ENCODE measurements at places on chromosomes 3 and 15. TPM values are rescaled to one million over a fixed set of nuclear protein-coding genes. Genes with fewer than 3 reads are reported as not detected.

GRCh38 chr3:59572106-59572505, 522.3 kb upstream of the CFAP20DC start:
- no peak for DNase-seq

GRCh38 chr3:171221104-171221503, 194.6 kb upstream of the SLC2A2 start:
- DNase-seq, result no peak

- no peak for DNase-seq
These were observed 302.9 kb upstream of the RASGRP1 start for GRCh38 chr15:38867556-38867955.

- DNase-seq, result no peak
These were observed 5.9 kb downstream of the DPH6 start for GRCh38 chr15:35540021-35540420.

GRCh38 chr3:5010706-5011554, 31.7 kb downstream of the BHLHE40 start:
- no peak for DNase-seq

DNA sequence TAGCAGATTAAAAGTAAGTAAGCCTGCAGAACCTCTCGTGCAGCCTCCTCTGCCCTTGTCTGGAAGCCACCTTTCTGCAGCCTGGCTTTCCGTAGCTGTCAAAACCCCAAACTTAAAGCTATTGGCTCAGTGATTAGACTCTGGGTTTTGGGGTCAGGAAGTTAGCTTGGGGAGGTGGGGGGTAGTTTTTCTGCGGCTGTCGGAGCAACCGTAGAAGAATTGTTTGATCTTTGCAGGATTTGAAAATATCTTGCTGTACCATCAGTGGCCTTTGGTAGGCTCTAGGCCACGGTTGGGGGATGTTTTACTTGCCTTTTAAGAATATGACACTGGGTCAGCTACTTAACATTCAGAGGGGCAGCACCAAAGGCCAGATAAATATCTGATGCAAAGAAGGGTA, 88.4 kb upstream of the RASGRP1 start:
- peak; percentile 73 for DNase-seq

GRCh38 chr3:41137686-41138111, 61.6 kb upstream of the CTNNB1 start:
- no peak for DNase-seq

- no peak for DNase-seq
These were observed 435.0 kb upstream of the ATP10A start for GRCh38 chr15:26298010-26298658.

- no peak for DNase-seq
These were observed 1.7 kb upstream of the NME9 start for GRCh38 chr3:138331143-138331894.

GRCh38 chr3:160486459-160486869, 36.9 kb upstream of the TRIM59 start:
- no peak for DNase-seq

GRCh38 chr3:197906850-197907187, 43.2 kb upstream of the RPL35A start:
- no peak for DNase-seq

GRCh38 chr3:113977822-113978221, 30.0 kb downstream of the ZDHHC23 start:
- no peak for DNase-seq

DNA sequence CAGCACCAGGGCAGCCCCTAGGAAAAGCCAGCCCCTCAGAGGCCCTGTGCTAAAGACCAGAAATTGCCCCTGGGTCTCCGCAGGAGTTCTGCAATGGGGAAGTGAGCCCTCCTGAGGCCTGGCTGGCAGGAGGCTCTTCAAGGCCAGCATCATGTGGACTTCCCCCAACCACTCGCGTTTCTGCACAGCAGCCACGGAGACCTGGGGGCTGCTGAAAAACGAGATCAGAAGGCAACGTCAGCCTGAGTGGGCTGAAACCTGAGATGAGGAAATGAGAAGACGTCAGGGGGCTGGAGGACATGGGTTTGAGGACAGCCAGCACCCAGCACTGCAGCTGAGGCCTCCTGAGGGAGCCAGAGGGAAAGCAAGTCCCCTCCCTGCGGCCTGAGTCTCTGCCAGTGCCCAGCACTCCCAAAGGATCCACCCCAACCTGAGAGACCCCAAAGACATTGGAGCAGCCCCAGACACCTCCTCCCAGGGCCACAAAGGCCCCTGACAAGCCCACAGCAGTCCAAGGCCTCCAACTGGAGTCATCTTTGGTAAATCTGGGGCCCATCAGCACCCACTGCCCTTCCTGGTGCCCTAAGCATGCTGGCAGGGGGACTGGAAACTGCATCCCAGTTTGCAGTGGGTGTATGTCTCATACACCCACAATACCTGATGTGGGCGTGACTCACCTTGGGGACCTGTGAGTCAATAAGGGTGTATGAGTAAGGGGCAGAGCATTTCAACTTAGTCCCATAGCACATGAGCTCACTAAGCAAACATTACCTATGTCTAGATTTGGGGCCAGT, 29.2 kb upstream of the CYP11A1 start:
- DNase-seq, result peak; percentile 83

DNA sequence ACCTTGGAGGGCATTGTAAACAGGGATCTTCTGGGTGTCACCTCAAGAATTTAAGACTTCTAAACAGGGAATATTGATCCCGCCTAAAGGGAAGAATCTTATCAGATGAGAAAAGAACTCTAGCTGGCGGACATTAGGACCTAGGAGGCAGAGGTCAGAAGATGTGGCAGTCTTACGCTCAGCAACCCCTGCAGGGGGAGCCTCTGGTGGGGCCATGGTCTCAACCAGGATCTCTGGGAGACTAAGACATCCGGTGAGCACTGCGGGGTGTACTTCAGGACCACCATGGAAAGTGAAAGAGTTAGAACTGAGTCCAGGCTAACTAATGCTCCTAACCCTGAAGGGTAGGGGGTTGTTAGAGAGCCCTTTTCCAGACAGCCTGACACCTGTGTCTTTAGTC, 295.2 kb downstream of the VGLL3 start:
- DNase-seq, result no peak

DNA sequence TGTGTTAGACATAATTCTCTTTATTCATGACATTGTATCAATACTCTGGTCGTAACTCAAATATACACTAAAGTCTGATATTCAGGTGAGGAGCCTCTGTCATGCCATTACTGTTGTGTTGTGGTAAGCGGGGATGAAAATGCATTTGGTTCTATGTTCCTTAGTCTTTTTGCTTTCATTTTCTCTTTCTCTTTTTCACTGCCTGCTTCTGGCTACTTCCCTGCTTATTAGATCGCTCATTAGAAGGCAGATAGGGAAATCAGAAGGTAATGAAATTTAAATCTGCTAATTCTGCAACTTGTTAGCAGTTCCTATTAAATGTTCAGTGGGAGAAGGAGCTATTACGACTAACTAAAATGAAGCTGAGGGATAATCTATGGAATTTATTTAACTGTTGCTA, 345.0 kb downstream of the GRM7 start:
- DNase-seq, result no peak

DNA sequence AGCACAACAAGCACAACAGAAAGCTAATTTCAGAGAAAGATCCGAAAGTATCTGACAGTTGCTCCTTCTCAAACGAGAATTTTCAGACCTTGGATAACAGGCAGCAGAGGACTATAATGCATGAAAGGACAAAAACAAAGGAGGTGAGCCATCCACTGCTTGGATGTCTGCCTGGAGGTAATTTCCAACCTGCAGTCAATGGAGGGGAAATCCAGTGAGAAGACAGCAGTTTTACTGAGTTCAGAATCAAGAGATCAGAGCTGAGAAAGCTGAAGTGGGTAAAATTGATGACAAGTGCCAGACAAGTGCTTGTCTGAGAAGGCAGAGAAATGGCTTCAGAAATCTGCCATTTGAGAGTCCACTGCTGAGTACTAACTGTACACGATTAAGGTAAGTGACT, 22.1 kb downstream of the UBE3A start:
- no peak for DNase-seq

GRCh38 chr3:158350971-158351370, 220.0 kb upstream of the MLF1 start:
- no peak for DNase-seq

GRCh38 chr15:71747128-71748083, 62.9 kb upstream of the NR2E3 start:
- DNase-seq, result no peak

DNA sequence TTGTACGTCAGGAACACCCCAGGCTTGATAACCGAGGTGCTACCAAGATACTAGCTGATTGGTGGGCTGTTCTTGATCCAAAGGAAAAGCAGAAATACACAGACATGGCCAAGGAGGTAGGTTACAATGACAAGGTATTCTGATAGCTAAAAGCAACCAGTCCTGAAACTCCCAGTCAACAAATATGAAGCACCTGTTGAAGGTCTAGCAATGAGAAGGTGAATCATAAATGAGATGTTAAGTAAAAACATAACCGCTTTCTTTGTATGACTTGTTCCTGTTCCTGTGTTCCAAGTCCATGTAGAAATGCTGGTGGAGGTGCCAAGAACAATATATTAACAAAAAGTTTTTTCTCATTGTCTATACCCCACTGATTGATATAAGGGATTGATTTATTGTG, 194.0 kb downstream of the BBX start:
- DNase-seq, result no peak

- no peak for DNase-seq
These were observed 175.6 kb upstream of the MLF1 start for GRCh38 chr3:158395421-158395820.

TMEM108 gene
- total RNA-seq, result not detected

KBTBD13 gene
- total RNA-seq, result not detected

GOLGA6A gene
- total RNA-seq, result not detected

FOXB1 gene
- 0.53 TPM for total RNA-seq

SOX14 gene
- total RNA-seq, result not detected

GOLGA8J gene
- total RNA-seq, result not detected

CNTN3 gene
- total RNA-seq, result not detected

SLC22A13 gene
- total RNA-seq, result 0.21 TPM

AQP9 gene
- total RNA-seq, result 0.18 TPM

ATP13A4 gene
- total RNA-seq, result 1.1 TPM

CAMKV gene
- total RNA-seq, result 1.3 TPM

CD80 gene
- 1.2 TPM for total RNA-seq

ATP13A5 gene
- total RNA-seq, result not detected

WDR93 gene
- not detected for total RNA-seq
